ENCODE measurements at places on chromosomes 3 and 15.
A peak's percentile ranks its signal among the peaks of the same experiment; 100 is the strongest.

- DNase-seq, result no peak
Measured at GRCh38 chr3:157871838-157872460, 234.3 kb downstream of the SHOX2 start.

DNA sequence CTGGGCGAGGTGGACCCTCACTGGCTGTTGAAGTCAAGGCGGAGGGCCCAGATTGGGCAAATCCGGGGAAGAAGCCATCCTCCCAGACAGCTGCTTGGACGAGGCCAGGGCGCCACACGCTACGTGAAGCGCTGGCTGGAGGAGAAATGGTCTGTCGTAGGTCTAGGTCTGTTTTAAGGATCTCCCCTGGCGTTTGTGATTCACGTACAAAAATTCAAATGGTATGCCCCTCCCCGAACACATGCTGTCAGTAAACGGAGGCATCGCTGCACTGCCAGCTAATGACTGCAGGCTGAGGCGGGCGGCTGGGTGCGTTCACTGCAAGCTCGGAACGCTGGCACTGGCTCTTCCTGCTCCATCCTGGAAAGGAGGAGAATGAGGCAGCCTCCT lies 69.9 kb downstream of the EPHB3 start:
- no peak for DNase-seq

GRCh38 chr3:118347396-118348168 lies 687.1 kb downstream of the IGSF11 start:
- no peak for DNase-seq

DNA sequence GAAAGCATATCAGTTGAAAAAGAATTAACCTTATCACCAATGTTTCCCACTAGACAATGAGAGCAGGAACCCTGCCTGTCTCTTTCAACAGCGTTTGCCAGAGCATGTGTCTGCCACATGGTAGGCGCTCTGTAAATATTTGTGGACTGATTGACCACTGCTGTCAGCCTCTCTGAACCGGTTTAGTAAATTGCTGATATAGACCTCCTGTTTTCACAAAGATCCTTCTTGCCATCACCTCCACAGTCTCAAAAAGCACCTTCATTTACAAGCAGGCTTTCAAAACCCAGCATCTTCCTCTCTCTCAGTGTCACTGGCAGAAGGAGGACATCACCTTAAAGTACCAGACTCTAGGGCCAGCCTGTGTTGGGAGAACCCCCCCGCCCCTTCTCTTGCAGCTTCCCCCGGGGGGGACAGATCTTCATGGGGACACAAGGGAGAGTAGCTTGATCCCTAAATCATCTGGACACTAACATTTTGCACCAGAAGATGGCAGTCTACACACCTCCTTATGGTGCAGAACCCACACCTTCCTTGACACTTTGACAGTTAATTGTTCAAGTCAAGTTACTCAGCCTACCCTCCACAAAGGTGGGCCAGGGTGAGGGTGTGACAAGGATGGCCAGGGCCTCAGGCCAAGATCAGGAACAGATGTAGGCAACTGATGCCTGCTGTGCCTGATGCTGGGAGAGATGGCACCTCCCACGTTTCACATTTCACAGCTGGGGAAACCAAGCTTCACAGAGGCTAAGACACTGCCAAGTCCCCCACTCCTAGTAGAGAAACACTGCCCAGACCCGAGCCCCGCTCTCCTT lies 37.8 kb upstream of the USP3 start:
- DNase-seq, result peak; percentile 23

DNA sequence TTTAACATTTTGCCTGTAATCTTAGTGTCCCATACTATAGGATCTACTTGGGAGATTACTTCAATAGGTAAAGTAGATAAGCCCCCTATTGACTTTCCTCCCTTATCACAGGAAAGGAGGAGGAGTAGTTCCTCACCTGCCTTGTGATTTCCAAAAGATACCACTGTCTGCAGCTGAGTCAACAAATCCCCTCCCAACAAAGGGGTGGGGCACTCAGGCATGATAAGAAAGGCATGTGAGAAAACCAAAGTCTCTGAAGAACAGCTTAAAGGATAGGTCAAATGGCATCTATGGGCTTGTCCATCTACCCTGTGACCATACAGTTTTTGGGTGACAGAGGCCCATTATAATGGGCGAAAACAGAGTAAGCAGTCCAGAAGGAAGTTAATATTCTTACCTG lies 71.3 kb upstream of the WNT7A start:
- DNase-seq, result no peak

DNA sequence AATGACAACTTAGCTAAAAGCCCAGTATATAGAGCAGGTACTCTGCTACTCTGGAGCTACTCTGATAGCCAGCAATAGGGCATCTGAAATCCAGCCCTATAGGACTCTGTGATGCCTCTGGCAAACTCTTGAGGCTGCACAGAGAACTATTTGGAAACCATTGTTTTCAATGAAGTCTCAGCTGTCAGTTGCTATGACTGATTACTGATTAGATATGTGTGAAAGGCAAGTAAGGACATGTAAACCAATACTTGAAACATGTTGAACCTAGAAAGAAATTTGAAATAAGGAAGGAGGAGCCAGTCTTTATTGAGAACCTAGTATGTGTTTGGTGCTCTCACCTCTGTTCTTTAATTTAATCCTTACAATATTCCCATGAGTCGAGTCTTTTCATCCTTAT lies 40.2 kb upstream of the CRTC3 start:
- no peak for DNase-seq

DNA sequence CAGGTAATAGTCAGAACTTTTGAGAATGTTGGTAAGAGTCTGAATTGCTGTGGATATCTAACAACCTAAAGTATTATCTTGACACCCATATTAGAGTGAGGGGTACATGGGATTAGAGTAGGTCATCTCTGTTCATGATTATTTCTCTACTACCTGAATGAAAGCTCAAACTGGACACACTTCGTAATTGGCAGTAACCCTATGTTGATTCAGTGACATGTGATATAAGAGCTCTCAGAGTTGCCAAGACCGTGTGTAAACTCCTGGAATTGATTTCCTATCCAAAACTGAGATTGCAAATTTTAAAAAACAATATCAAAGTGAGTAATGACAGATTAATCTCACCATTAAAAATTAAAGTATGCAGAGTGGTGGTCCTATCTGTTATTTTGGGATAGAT lies 214.8 kb upstream of the ARHGEF26 start:
- DNase-seq, result no peak

GRCh38 chr15:83356501-83357399 lies 72.3 kb upstream of the BNC1 start:
- DNase-seq, result no peak

- no peak for DNase-seq
Measured at GRCh38 chr3:56042326-56042951, 425.8 kb downstream of the ERC2 start.

DNA sequence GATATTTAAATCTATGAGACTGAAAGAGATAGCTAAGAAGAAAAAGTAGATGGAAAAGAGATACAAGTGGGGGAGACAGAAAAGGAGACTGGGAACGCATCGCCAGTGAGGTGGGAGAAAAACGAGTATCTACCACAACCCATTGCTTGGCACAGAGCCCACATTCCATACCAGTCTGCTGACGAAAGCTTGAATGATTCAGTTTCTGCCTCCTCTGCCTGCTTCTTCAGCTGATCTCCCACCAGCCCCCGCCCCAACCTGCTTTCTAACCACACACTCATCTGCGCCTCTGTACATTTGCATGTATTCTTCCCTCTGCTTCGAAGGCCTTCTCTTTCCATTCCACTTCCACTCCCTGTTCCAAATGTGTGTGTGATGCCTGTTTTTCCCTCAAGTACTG lies 188.1 kb downstream of the USP13 start:
- no peak for DNase-seq

GRCh38 chr3:56205406-56205805 lies 262.9 kb downstream of the ERC2 start:
- no peak for DNase-seq

- peak; percentile 66 for DNase-seq
Measured at GRCh38 chr3:52123106-52123725, 31.0 kb downstream of the POC1A start.

DNA sequence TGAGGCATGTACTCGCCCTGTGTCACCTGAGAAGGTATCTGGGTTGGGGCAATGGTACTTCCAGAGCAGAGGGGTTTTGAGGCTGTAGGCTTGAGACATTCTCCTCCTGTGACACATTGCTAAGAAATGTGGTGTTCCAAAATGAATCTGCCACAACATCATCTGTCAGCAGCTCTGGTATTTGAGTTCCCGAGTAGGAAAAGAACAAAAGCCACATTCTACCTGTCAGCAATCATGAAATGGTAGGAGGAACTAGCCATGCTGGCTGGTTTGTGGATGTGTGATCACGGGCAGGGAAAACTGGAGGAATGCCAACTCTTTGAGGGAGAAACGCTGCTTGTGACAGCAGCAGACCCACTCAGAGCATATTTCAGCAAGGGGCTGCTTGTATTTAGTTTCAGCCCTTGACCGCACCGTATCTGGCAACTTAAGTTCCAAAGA lies 579.4 kb upstream of the TBL1XR1 start:
- DNase-seq, result no peak

GRCh38 chr15:77528290-77528967 lies 104.3 kb downstream of the LINGO1 start:
- no peak for DNase-seq

- DNase-seq, result peak; percentile 26
Measured at GRCh38 chr15:63888146-63888545, 54.4 kb upstream of the HERC1 start.

DNA sequence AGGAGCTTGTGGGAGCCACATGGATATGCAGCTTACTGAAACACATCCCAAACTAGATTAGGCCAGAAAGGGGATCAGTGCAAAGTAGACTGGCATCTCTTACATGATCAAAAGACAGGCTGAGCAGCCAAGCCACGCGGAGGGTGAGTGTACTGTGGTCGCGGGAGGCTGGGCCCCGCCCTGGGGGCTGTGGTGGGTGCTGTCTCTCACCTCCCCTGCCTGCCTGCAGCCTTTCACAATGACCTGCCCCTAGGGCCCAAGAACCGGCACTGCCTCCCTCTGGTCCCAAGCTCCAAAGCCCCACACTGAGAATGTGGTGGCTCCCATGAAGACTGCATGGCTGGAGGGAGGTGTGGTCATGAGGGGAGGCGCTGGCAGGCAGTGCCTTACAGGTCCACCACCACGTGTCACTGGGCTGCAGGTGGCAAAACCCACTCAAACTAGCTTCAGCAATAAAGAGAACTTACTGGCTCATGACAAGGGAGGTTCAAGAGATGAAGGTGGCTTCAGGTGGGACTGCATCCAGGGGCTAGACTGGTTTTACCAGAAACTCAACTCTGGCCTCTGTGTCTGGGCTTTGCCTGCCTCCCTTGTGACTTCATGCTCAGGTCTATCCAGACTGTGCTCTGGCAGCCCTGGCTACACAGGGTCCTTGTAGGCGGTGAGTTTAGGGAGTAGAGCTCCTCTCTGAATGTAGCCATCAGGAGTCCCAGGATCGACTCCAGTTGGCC lies 27.4 kb upstream of the PLXND1 start:
- no peak for DNase-seq

DNA sequence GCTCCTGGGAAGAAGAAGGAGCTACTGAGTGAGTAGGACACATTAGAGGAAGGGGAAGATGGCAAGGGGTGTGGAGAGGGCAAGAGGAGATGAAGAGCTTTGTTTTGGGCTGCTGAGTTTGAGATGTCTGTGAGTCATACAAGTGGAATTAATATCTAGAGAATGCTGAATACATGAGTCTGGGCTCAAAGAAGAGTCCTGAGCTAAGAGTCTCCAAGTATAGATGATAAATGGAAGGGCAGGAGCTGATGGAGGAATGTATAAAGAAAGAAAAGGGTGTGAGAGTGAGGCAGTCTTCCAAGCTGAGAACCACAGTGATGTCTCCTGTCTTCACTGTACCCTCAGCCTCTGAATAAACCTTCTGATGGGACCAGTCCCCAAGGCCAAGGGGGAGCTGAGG lies 205.5 kb upstream of the MRPL3 start:
- no peak for DNase-seq

DNA sequence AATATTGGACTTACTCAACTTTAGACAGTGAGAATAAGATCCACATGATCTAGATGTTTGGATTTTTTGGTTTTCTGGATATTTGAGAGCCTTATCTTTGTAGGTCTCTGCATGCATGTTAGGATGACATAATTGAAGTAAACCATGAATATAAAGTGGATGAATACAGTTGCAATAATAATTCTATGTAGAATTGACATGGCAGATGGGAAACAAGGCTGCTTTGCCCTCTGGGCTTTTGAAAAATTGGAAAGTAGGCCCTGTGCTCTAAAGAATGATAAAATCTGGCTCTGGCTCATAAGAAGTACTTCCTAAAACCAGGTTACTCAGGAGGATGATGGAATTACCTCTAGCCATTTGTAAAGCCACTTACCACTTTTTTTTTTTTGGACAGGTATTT lies 86.9 kb downstream of the ZNF609 start:
- no peak for DNase-seq

- no peak for DNase-seq
Measured at GRCh38 chr3:177150218-177150916, 46.9 kb downstream of the TBL1XR1 start.
